ENCODE measurements at places on chromosomes 7 and 10. TPM values are rescaled to one million over a fixed set of nuclear protein-coding genes. Genes with fewer than 3 reads are reported as not detected.
A peak's percentile ranks its signal among the peaks of the same experiment; 100 is the strongest.

Gene PDZD7
- total RNA-seq, result 1.9 TPM

- DNase-seq, result peak; percentile 88
Measured at GRCh38 chr10:122879339-122880273, at the start of gene FAM24B. Gene FAM24B (minus strand): TSS chr10:122879581. CDS start chr10:122850515, 29,066 bp downstream.

Gene SRPK2
- total RNA-seq, result 54.8 TPM

GRCh38 chr10:64503429-64503828 lies 982.2 kb downstream of the REEP3 start:
- no peak for DNase-seq
